Right ventricle myocardium superior (tissue), 1 donor: ENCODE measurements at places on chromosomes 7 and 10. TPM values are rescaled to one million over a fixed set of nuclear protein-coding genes. Genes with fewer than 3 reads are reported as not detected.

NEUROG3 gene
- not detected for total RNA-seq

FAM237B gene
- not detected for total RNA-seq

TAF3 gene
- 10.4 TPM for total RNA-seq

GJC3 gene
- 0.19 TPM for total RNA-seq

RSPH10B gene
- total RNA-seq: not detected

CALML3 gene
- total RNA-seq: not detected

ERVW-1 gene
- not detected for total RNA-seq

- no peak for DNase-seq
Measured at GRCh38 chr7:8178353-8178752, 83.6 kb downstream of the ICA1 start.

- no peak for DNase-seq
Measured at GRCh38 chr10:32949221-32949678, 8.8 kb downstream of the ITGB1 start.

- DNase-seq: no peak
Measured at GRCh38 chr7:109126404-109127050, 556.9 kb downstream of the DNAJB9 start.

GRCh38 chr10:84755311-84755710 is 426.9 kb downstream of the CCSER2 start:
- no peak for DNase-seq

GRCh38 chr7:132066761-132067171 is 509.5 kb downstream of the PLXNA4 start:
- DNase-seq: peak; percentile 67

- DNase-seq: no peak
Measured at GRCh38 chr10:87706731-87707130, 47.1 kb downstream of the PAPSS2 start.

GRCh38 chr7:47066976-47067614 is 514.8 kb downstream of the TNS3 start:
- DNase-seq: no peak

- DNase-seq: no peak
Measured at GRCh38 chr7:121175826-121176225, 153.0 kb upstream of the WNT16 start.

DNA sequence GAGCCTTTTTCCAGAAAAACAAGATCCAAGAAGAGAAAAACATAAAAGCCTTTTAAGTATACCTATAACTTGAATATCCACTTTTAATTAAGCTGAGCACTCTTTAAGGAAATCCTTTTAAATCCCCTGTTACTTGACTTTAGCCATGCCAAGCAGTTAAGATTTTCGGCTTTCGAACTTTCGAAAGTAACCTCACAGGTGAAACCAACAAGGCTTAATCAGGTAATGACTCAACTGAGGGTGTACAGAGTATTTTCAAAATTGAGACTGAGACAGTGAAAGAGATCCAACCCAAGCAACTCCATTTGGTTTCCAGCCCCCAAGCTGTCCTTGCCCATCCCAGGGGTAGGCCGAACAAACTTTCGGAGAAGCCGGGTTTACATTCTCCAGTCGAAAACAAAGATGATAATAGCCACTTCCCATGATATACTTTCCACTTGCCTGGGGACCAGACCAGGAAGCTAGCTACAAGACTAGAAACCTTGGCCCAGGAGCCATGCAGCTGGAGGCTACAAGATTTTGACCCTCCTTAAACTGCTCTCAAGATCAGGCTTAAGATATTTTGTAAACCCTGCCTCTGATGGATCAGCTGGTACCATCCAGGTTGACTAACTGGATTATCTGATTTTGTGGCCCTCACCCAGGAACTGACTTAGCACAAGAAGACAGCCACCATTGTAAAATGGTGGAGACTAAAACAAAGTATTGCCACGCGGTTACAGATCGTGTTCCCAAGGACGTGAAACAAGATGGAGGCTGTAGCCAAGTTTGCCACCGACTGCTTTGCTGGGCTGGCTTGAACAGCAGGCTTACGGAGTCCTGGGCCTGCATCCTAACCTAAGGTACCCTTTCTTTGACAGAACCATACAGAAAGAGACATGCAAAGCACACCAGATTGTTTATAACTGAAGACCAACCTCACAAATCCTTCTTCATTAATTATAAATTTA is 32.3 kb downstream of the C1GALT1 start:
- DNase-seq: no peak
